ENCODE measurements at places on chromosomes 5 and 9.

- no peak for DNase-seq
- H3K27me3 ChIP-seq, result no peaks in the 10 kb centered on the region
- H3K36me3 ChIP-seq, result no peaks in the 10 kb centered on the region
Measured at GRCh38 chr5:143156572-143156971, 246.9 kb downstream of the NR3C1 start.

DNA sequence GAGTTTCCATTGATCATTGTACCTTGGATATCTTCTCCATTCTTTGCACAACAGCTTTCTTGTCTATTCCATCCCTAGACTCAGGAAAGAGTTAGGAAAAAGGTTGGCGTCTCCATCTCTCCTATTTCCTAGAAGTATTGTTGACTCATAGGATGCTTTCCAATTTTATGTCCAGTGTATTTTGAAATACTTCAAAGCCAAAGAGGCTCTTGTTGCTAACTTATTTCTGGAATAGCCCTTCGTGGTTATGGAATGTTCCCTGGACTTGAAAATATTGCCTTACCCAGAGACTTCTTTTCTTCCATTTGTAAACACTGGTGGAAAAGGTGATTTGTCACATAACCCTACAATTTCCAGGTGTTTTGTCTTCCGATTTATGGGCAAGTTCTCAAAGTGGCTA lies 402.3 kb upstream of the ZNF608 start:
- H3K4me3 ChIP-seq, result no peak overlapping the region
- no peaks in the 10 kb centered on the region for H3K27me3 ChIP-seq
- H3K36me3 ChIP-seq, result no peaks in the 10 kb centered on the region
- no peak for DNase-seq

GRCh38 chr9:19901586-19901985 lies 112.7 kb upstream of the SLC24A2 start:
- H3K27me3 ChIP-seq, result no peaks in the 10 kb centered on the region
- H3K27ac ChIP-seq, result no peak overlapping the region
- H3K4me3 ChIP-seq, result no peak overlapping the region
- H3K36me3 ChIP-seq, result no peaks in the 10 kb centered on the region
- H3K4me1 ChIP-seq, result no peaks in the 10 kb centered on the region

DNA sequence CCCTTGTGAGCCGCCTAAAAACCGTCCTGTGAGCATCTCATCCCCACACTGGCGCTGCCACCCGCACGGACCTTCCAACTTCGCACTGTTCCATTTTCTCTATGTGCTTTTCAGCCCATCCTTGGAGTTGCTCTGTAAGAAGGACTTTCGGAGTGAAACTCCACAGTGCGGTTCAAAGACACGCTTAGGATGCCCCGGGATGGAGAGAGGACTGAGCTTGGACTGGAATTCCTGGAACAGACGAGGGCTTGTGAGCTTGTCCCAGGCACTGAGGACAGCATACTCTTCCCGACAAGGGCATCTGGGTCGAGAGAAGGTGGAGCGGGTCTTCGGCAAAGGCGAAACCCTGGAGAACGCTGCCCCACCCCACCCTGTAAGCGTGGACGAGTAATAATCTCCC lies 187.8 kb downstream of the MEF2C start:
- DNase-seq, result no peak
- H3K27ac ChIP-seq, result no peak overlapping the region
- peaks cover 47% of the 10 kb centered on the region for H3K27me3 ChIP-seq
- H3K4me1 ChIP-seq, result peaks cover 20% of the 10 kb centered on the region

GRCh38 chr9:95507464-95508241 lies 9.1 kb downstream of the PTCH1 start:
- H3K4me1 ChIP-seq, result peaks cover 61% of the 10 kb centered on the region
- H3K27ac ChIP-seq, result no peak overlapping the region
- DNase-seq, result peak; percentile 65
- peaks cover 11% of the 10 kb centered on the region for H3K27me3 ChIP-seq
- H3K36me3 ChIP-seq, result no peaks in the 10 kb centered on the region

DNA sequence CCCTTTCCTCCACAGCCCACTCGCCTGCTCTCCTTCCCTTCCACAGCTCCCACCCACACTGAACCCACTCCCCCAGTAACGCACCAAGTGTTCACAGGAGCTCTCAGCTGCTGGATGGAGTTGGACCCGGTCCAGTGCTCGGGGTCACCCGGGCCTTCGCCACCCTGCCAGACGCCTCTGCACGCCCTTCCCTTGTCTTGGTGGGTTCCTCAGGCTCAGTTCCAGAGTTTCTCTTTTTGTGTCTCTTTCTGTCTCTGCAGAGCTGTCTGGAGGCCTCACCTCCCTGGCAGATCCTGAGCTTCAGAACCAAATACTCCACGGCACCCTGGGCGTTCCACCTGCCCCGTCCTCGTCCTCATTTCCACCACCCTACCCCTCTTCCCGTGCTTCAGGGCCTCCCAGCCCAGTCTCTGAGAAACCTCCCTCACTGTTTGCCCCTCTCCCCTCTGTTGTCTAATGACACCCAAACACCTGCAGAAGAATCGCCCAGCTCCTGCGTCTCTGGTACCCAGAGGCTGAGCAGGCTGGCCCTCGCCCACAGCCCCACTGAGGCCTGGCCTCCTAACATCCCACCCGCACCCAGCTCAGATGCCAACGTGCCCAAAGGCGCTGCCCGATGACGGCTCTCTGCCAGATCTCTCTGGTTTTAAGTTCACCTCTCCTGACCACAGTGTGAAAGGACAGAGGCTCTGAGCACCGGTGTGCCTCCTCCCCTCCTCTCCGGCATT lies 74.3 kb downstream of the COL23A1 start:
- H3K27ac ChIP-seq, result no peak overlapping the region
- no peaks in the 10 kb centered on the region for H3K36me3 ChIP-seq
- H3K4me1 ChIP-seq, result no peaks in the 10 kb centered on the region
- H3K27me3 ChIP-seq, result peaks cover 5% of the 10 kb centered on the region

- DNase-seq, result no peak
- H3K36me3 ChIP-seq, result peaks cover 51% of the 10 kb centered on the region
- peaks cover 21% of the 10 kb centered on the region for H3K4me1 ChIP-seq
- H3K4me3 ChIP-seq, result no peak overlapping the region
- H3K27ac ChIP-seq, result no peak overlapping the region
- no peaks in the 10 kb centered on the region for H3K27me3 ChIP-seq
Measured at GRCh38 chr5:68292316-68292715, 76.8 kb downstream of the PIK3R1 start.

- DNase-seq, result no peak
- no peak overlapping the region for H3K27ac ChIP-seq
- H3K4me3 ChIP-seq, result no peak overlapping the region
- H3K27me3 ChIP-seq, result no peaks in the 10 kb centered on the region
- H3K4me1 ChIP-seq, result no peaks in the 10 kb centered on the region
Measured at GRCh38 chr5:75363726-75364495, 26.9 kb downstream of the HMGCR start.

DNA sequence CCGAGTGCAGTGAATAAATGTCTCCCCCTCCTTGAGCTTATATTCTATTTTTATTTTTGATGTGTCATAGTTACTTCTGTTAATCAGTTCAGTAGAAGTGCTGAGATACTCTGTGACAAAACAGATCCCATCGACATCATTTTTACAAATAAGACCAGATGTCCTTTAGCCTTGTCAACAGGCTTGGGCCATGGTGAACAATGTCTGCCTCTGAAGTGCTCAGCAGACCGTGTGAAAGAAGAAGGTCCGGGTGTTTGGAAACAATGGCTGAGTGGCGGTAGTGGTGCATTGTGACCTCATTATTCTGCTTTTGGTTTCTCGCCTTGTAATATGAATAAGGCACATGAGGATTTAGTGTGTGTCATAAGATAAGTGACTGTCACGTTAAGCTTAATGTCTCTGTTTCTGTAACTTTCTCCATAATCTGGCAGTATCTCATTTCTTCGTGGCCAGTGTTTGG lies 71.2 kb downstream of the SYK start:
- no peaks in the 10 kb centered on the region for H3K36me3 ChIP-seq
- H3K27me3 ChIP-seq, result no peaks in the 10 kb centered on the region
- no peak overlapping the region for H3K4me3 ChIP-seq
- no peaks in the 10 kb centered on the region for H3K4me1 ChIP-seq
- no peak for DNase-seq

DNA sequence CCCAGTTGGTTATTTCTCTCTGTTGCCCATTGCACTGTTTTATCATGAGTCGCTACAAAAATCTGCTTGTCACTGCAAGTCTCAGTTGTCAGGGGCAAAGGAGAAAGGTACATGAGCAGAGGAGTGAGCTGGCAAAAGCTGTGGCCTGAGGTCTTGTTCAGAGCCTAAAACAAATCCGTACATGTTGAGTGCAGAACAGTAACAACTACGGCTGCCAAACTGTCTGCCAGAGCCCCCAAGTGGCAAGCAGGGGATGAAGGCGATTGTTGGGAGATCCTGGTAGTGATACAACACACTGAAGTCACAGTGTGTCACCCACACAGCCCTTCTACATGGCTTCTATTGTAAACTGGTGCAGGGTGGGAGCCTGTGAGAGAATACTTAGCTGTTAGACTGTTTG lies 50.9 kb downstream of the BRINP1 start:
- no peaks in the 10 kb centered on the region for H3K4me1 ChIP-seq
- no peak overlapping the region for H3K4me3 ChIP-seq
- H3K27ac ChIP-seq, result no peak overlapping the region
- DNase-seq, result no peak
- H3K36me3 ChIP-seq, result no peaks in the 10 kb centered on the region

- no peaks in the 10 kb centered on the region for H3K36me3 ChIP-seq
- H3K4me3 ChIP-seq, result no peak overlapping the region
- H3K27ac ChIP-seq, result no peak overlapping the region
- no peak for DNase-seq
Measured at GRCh38 chr5:92944903-92945604, 636.0 kb downstream of the NR2F1-AS1 start.

GRCh38 chr5:66337626-66338226 lies 193.6 kb downstream of the SREK1 start:
- no peaks in the 10 kb centered on the region for H3K36me3 ChIP-seq
- no peak overlapping the region for H3K27ac ChIP-seq
- no peaks in the 10 kb centered on the region for H3K4me1 ChIP-seq
- H3K27me3 ChIP-seq, result peaks cover 6% of the 10 kb centered on the region

DNA sequence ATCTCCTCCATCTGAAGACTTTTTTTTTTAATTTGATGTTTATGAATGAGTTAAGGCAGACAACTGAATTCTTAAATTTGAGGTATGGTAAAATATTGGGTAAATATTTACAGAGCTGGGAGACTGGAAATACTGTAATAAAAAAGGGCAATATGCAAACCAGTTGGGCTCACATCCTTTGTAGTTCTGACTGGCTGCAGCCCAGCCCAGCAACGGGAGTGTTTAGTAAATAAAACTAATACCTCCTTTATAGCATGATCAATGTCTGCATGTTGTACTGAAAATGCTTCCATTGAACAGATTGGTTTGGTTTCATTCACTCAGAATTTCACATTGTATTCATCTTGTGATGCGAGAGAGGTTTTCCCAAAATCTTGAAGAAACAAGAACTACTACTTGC lies 365.0 kb downstream of the DMRT2 start:
- H3K4me3 ChIP-seq, result no peak overlapping the region
- H3K27ac ChIP-seq, result no peak overlapping the region
- H3K4me1 ChIP-seq, result no peaks in the 10 kb centered on the region
- no peaks in the 10 kb centered on the region for H3K27me3 ChIP-seq

DNA sequence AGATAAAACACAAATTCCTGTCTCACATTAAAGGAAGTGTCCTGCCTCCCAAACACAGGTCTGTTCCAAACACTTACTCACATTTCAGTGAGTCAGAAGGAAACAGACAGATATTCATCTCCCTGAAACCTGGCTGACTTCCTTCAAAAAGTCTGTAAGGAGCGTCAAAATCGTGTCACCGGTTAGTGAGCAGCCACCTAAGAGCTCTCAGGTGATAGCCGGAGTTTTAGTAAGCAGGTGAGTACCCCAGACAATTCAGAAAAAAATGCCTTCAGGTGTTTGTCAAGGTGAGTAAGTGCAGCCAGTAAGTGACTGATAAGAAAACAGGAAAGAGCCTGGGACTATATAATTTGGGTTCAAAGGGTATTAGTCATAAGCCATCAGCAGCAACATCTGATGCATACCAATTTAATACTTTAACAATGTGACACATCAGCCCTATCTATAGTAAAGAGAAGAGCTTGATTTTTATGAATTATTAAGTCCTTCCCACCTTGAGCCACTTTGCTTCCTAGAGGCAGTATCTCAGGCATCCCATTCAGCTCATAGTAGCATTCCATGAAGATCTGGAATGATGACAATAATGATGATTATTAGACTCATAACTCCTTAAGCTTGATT lies 1.3 kb upstream of the ITGA2 start:
- H3K27me3 ChIP-seq, result peaks cover 10% of the 10 kb centered on the region
- peaks cover 18% of the 10 kb centered on the region for H3K4me1 ChIP-seq
- DNase-seq, result no peak
- no peaks in the 10 kb centered on the region for H3K36me3 ChIP-seq
- H3K27ac ChIP-seq, result no peak overlapping the region
- no peak overlapping the region for H3K4me3 ChIP-seq

DNA sequence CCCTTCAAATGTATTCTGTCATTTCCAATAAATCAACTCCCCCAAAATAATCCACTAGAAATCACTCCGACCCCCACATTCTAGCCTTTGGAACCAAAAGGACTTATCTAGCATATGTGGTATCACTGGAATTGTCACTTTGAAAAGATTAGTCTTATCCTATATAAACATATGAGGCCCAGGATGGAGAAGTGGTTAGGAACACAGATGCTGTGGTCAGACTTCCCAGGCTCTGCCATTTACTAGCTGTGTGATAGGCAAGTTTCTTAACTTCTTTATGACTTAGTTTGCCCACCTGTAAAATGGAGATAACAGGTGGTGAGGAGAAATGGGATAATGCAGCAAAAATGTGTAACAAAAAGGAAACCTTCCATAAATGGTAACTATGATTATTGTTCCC lies 62.0 kb upstream of the GLRX start:
- no peak overlapping the region for H3K27ac ChIP-seq
- H3K4me1 ChIP-seq, result no peaks in the 10 kb centered on the region
- no peak for DNase-seq
- no peak overlapping the region for H3K4me3 ChIP-seq

GRCh38 chr9:107276966-107277710 lies 5.9 kb upstream of the RAD23B start:
- no peaks in the 10 kb centered on the region for H3K36me3 ChIP-seq
- no peak for DNase-seq
- no peak overlapping the region for H3K27ac ChIP-seq
- H3K4me3 ChIP-seq, result no peak overlapping the region
- H3K4me1 ChIP-seq, result peaks cover 3% of the 10 kb centered on the region

GRCh38 chr9:113578279-113578865 lies 114.8 kb downstream of the RGS3 start:
- no peak for DNase-seq
- peak overlapping the region; percentile 77 for H3K27ac ChIP-seq
- no peaks in the 10 kb centered on the region for H3K27me3 ChIP-seq

GRCh38 chr9:137232510-137232909 lies 1.8 kb downstream of the SLC34A3 start:
- H3K4me1 ChIP-seq, result peaks cover 21% of the 10 kb centered on the region
- DNase-seq, result no peak
- peaks cover 16% of the 10 kb centered on the region for H3K27me3 ChIP-seq
- H3K4me3 ChIP-seq, result no peak overlapping the region

- no peaks in the 10 kb centered on the region for H3K36me3 ChIP-seq
- peaks cover 13% of the 10 kb centered on the region for H3K4me1 ChIP-seq
- no peak for DNase-seq
- no peak overlapping the region for H3K4me3 ChIP-seq
- no peak overlapping the region for H3K27ac ChIP-seq
Measured at GRCh38 chr5:129906177-129906887, 2.1 kb downstream of the CHSY3 start.
